ENCODE measurements at places on chromosomes 5 and 9.
A peak's percentile ranks its signal among the peaks of the same experiment; 100 is the strongest.

GRCh38 chr9:110890416-110890815 is 147.9 kb downstream of the LPAR1 start:
- no peak for DNase-seq

DNA sequence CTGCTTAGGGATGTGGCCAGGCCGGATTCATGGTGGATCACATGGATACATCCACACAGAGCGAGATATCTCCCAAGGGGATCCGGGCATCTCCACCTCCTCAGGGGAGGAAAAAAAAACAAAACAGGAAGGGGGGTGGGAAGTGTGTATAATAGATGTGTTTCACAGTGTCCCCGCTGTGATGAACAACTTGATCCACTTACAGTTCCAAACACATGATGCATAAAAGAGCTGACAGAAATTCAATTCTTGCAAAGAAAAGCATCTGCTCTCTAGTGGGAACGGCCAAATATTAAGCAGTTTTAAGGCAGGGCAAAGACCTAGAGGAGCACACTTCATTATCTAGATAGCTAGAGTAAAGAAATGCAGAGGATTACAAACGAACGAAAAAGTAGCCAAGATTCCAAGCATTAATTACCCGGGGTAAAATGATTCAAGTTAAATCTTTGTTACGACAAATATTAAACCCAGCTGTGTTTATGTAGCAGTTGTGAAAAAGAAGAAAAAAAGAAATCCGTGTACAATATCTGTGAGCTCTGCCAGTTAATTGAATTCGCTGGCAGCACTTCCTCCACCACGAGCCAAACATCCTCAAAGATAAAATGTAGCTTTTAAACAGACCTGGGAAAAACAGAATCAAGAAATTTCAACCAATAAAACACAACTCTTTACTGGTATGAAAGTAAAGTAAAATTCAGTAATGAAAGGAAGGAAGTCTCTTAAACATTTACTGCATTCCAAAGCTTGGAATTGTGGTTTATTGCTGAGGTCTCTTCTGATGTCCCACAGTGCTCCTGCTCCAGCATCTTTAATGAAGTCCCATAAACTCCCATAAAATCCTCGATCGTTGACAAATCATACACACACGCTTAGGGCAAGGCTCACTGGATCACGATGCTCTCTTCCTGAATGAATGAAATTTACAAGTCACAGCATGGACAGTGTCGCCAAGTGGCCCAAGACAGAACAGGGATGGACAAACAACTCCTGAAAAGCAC is 213.0 kb downstream of the CRB2 start:
- DNase-seq = no peak

DNA sequence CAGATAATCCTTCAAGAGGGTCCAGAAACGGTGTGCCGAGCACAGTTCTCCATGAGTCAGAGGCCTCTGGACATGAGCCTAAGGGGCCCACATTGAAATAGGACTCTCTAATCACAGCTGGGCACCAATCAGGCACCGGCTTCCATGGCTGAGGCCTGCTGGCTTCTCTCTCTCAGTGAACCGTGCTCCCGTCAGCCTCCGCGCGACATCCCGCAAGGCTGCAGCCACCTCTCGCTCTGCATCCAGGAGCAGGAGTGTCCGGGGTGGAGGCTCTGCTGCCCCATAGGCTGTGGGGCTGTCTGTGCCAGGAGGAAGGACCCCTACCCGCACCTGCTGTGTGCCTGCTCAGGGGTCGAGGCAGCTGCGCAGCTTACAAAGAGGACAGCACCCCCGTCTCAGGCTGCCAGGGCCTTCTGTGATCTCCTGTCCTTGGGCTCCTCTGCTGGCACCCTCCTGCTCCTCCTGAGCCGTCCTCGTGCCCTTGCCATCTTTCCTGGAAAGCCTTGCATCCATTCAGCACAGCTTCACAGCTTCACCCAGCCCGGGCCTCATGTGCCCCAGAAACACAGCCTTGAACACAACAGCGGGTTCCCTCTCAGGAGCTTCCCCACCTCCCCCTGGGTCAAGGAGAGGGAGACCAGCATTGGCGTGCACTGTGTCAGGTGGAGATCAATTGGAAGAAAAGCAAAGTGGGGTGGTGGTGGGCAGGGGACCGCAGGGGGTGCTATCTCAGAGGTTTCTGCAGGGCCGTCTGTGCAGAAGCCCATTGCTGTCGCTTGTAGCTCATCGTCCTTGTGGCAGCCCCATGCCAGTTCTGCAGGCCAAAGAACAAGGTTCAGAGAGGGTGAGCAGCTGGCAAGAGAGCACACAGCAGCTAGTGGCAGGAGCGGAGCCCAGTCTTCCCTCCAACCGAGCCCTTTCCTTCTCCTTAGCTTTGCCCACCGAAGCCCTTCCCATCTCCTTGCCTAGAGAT is 22.8 kb upstream of the FCN1 start:
- DNase-seq = no peak

DNA sequence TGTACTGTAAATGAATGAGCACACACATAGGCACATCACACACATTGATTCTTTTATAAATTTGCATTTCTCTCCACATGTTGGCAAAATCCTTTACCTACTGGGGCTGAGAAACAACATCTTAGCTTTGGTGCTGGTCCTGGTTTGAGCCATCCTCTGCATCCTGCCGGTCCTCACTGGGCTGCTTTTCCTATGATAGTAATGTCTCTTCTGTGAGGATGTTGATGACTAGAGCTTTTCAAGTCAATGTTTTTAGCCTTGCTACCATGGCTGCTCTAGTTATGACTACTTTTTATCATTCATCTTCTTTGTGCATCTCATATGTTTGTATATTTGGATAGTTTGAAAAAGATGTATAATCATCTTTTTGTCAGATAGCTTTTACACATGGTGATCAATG is 280.4 kb upstream of the CD180 start:
- no peak for DNase-seq

- DNase-seq = no peak
These were observed 59.1 kb upstream of the FBXW11 start for GRCh38 chr5:172065431-172066065.

- DNase-seq = peak; percentile 9
These were observed 375.0 kb downstream of the MAN2A1 start for GRCh38 chr5:110064603-110065268.

- no peak for DNase-seq
These were observed 43.5 kb downstream of the FAM13B start for GRCh38 chr5:137989419-137989818.

- DNase-seq = peak; percentile 59
These were observed 64.7 kb downstream of the FRMD3 start for GRCh38 chr9:83473488-83473971.

DNA sequence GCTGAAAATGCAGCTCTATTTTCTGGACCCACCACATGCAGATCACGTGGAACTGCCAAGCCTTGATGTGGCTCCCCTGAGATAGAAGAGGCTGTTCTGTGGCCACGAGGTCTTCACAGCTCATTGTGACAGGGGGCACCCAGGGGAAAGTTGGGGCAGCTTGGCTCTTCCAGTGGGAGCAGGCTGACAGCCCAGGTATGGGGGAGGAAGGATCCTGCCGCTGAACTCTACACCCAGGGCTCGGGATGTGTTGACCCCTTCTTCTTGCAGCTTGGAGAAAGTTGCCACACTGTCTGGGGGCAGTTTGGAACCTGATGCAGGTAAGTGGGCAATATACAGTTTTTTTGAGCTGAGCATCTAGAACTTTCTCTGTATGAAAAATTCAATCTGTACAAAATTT is 133.6 kb upstream of the PITX1 start:
- DNase-seq = no peak

DNA sequence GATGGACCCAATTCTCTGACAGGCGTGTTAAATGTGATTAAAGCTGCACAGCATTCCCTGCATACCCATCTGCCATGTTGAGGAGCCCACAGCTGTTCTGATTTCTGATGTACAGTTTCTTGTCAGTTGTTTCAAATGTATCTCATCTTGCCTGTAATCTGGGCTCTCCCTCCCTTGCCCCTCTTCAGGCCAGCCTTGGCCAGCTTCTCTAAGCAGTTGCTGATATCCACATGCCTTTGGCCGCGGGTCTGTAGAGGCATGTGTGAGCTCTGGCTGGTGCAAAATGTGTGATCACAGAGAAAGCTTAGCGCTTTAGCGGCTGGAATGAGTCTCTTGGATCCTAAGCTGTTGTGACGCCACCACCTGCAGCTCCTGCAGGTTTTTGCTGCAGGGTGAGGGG is 332.0 kb downstream of the MLLT3 start:
- DNase-seq = no peak

Data from MV-4-11 (cell line).